CD4-positive, alpha-beta T cell treated with Interleukin-4 for 4 hours (primary cell): ENCODE measurements at places on chromosomes 5 and 9.

DNA sequence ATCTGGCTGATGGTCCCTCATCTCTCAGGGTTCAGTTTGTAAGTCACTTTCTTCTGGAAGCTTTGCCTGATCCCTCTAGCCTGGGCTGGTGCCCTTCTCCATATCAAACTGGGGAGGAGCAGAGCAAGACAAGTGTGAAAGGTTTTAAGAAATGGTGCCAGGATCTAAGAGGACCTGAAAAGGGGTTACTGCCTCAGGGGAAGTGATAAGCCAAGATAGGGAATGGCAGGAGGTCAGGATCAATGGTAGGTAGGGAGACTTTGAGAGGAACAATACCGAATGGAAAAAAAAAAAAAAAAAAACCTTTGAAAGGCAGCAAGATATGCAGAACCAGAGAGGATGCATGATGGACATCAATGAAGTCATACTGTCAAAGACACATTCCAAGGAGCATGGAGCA lies 67.5 kb upstream of the TLR4 start:
- no peak for DNase-seq

- DNase-seq: no peak
Measured at GRCh38 chr9:35350212-35350611, 139.7 kb upstream of the RUSC2 start.

DNA sequence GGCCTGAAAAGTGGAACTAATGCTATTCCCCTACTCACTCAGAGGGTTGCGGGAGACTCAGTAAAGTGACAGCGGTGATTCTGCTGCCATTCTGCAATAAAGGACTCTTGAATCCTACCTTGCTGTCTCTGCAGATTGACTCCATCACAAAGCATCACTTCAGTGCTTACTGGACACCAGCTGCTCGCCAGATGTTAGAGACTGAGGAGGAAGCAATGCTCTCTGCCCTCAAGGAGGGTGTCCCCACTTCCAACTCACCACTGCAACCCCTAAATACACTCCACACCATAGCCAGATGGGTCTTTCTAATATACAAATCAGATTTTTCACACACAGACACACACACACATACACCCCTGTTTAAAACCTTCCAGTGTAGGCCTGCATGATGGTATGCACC lies 21.4 kb downstream of the TTLL11 start:
- DNase-seq: no peak

DNA sequence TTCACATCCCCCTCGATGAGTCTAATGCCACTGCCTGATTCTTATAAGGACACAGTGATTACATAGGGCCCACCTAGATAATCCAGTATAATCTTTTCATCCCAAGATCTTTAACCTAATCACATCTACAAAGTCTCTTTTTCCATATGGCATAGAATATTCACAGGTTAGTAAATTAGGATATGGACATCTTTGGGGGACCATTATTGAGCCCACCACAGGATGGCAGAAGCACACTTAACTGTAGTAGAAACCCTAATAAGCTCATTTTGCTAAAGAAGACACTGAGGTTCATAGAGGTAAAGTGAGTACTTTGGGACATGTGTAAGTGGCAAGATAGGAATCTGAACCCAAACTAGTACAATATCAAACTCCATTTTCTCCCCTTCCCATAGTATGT lies 38.9 kb downstream of the ASTN2 start:
- no peak for DNase-seq

GRCh38 chr5:110019119-110019518 lies 329.4 kb downstream of the MAN2A1 start:
- DNase-seq: no peak

DNA sequence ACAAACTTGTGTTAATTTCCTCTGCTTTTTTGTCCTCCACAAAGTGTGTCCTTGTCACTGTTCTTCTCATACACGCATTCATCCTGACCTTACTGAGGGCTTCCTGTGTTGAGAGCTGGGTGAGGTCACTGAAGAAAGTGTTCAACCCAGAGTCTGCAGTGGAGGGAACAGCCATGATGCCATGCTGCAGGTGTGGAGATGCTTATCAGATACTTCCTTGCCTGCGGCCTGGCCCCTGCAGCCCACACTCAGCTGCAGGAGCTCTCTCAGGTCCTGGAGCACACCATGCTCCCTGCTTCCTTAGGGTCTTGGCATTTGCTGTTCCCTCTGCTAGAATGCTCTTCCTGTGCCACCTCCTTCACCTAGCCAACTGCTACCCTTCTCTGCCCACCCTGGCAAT lies 108.1 kb upstream of the SPRY4 start:
- peak; percentile 69 for DNase-seq

GRCh38 chr9:129714511-129715061 lies 38.3 kb downstream of the PTGES start:
- no peak for DNase-seq

DNA sequence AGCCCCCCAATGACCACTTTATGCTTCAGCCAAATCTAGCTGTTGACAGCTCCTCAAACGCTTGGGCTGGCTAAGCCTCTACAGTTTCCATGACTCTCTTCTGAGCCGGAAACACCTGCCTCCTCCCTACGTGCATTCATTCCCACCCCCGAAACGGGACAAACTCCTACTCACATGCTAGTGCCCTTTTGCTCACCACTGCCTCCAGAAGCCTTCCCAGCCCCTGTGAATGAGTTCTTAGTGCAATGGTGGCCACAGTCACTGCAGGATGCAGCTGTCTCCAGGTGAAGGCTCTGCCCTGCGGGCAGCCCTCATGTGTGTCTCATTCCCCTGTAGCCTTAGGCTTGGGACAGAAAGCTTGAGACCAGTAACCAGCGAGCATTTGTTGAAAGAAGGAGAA lies 68.8 kb upstream of the DAB2IP start:
- no peak for DNase-seq

GRCh38 chr9:90180381-90180780 lies 462.2 kb downstream of the DIRAS2 start:
- no peak for DNase-seq

GRCh38 chr9:87492642-87493041 lies 5.0 kb upstream of the DAPK1 start:
- DNase-seq: no peak

GRCh38 chr9:70535546-70536323 lies 121.3 kb upstream of the KLF9 start:
- DNase-seq: no peak

DNA sequence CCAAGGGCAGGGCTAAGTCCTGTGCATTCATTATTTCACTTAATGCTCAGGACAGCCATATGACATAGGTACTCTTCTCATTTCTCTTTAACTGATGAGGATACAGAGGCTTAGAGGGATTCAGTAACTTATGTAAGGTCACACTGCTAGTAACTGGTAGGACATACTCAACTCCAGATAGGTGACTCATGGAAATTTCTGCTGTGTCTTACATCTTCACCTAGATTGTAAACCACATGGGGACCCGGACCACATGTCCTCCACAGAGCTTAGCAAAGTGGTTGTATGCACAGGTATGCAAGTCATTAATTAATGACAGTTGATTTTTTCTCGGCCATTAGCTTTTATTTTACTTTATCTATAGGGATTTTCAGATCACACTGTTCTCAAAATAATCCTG lies 29.3 kb downstream of the SLC1A1 start:
- DNase-seq: no peak

DNA sequence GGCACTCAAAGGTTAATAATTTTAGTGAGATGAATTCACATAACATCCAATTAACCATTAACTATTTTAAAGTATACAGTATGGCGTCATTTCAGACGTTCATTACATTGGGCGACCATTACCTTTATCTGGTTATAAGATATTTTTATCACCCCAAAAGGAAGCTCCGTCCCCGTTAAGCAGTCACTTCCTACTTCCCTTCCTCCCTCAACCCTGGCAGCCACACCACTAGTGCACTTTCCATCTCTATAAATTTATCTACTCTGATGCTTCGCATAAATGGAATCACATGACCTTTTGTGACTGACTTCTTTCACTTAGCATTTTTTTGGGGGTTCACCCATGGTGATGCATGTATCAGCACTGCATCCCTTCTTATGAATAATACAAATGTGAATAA lies 168.3 kb upstream of the PUM3 start:
- DNase-seq: no peak

- DNase-seq: no peak
Measured at GRCh38 chr9:98380065-98380681, 124.7 kb upstream of the TBC1D2 start.

- DNase-seq: no peak
Measured at GRCh38 chr9:131627326-131627647, 82.0 kb downstream of the PRRT1B start.

DNA sequence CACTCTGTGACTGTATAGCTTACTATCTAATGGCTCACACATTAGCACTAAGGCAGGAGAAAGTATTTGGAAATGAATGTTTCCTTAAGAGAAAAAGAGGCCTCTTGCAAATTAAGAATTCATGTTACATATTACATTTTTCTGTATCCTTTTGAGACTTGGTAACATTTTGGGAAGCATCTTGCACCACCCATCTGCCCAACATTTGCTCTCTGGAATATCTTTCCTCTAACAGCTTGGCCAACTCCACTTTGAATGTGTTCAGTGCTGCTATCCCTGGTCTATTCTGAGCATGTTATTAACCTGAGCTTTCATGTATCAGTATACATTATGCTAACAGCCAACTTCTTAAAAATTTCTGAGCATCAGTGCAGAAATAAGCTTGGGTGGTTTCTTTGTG lies 27.2 kb downstream of the MFAP3 start:
- DNase-seq: no peak

GRCh38 chr5:91170266-91170665 lies 212.9 kb downstream of the ARRDC3 start:
- no peak for DNase-seq

- no peak for DNase-seq
Measured at GRCh38 chr5:129051283-129051682, 43.3 kb upstream of the ISOC1 start.

DNA sequence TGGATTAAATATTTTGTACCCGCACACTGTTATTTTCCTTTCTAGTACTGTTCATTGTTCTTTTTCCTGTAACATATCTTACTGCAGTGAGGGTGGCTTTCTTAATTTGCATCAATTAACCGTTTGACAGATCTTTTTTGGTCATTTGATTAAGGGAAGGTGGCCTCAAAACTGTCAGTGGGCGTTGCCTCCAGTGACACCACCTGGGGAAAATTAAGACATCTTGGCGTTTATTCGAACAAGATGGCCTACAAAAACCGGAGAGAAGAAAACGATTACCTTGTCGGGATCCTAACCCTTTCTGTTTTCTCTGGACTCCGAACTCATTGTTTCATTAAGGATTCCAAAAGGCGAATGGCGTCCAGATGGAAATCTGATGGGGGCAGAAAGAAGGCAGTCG lies 2.0 kb downstream of the BASP1 start:
- DNase-seq: no peak

GRCh38 chr5:128406803-128407202 lies 131.2 kb downstream of the FBN2 start:
- DNase-seq: no peak

GRCh38 chr5:168724227-168724626 lies 145.1 kb upstream of the PANK3 start:
- no peak for DNase-seq

DNA sequence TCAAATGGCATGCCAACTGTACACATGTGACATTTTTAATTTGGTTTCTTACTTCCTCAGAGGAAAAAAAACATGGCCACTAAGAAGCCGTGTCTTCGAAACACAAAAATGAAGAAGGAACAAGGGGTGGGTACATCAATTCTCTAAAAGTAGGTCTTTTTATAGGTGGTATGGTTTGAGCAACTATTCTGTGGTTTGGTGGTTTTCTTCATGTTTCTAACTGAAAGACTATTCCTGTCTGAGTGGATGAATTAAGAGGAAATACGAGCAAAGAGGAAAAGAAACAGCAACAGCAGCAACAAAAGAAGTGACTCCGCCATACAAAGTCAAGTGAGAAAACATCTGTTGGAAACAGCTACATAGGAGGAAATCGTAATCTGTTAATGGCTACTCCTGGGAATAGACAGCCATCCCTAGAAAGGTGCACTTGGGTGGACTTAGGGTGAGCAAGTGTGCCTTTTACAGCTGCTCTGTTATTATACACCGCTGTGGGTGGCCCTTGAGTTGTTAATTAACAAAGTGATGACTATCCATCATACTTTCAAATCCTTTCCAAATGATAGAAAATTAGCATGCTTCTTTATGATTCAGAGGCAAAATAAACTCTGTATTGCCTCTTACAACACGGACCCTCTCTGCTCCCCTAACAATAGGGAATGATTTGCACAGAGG lies 575.8 kb downstream of the TLE1 start:
- DNase-seq: peak; percentile 1

- no peak for DNase-seq
Measured at GRCh38 chr9:99818500-99818899, 3.2 kb upstream of the NR4A3 start.

DNA sequence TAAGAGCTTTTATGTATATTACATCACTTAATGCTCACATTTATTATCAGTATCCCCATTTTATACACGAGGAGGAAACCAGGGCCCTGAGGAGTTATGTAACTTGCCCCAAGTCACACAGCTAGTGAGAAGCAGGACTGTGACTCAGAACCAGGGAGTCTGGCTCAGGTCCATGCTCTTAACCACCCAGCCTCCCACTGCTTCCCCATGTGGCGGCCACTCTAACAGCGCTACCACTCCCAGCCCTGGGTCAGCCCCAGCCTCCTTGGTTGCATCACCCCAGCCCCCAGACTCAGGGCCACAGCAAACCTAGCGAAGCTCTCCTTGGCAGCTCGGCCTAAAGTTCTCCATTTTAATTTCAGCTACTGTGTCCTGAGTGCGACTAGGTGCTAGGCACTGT lies 159.1 kb downstream of the PAX5 start:
- no peak for DNase-seq

- DNase-seq: no peak
Measured at GRCh38 chr9:15219546-15219945, 87.5 kb downstream of the TTC39B start.

GRCh38 chr5:99694884-99695283 lies 766.1 kb upstream of the CHD1 start:
- no peak for DNase-seq

DNA sequence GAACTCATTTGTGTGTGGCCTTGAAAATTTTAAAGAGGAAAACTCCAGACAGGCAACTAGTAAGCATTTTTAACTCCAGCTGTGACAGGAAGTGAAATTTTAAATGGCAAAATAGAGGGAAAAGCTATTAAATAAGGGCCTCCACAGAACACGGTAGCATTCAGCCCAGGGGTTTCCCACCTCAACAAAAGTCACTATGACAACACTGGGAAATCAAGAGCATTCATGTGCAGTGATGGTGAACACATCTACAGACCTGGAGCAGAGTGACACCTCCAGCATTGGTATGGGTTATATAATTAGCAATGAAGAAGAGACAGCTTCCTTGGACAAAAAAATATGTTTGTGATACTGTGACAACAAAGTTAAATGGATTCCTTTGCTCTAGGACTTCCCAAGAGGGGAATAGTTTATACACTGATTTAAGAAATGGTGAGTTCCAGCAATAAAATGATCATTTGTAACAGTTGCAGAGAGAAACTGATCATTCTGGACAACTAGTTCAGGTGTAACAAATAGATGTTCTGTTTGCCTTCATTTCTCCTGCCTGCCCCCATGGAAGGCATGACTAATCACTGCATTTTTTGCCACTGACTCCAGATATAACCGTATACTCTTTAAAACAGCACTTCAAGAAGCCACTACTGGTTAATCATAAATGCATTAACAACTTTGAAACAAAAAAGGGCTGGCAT lies 93.3 kb upstream of the SLC44A1 start:
- no peak for DNase-seq
